ENCODE measurements at places on chromosomes 3 and 15.

GRCh38 chr15:92803852-92804609 lies 96.1 kb upstream of the CHD2 start:
- peak; percentile 81 for DNase-seq

- no peak for DNase-seq
Observed at GRCh38 chr3:66215106-66215505, 5.7 kb upstream of the SLC25A26 start.

GRCh38 chr3:141181819-141182218 lies 49.8 kb upstream of the PXYLP1 start:
- DNase-seq = no peak

DNA sequence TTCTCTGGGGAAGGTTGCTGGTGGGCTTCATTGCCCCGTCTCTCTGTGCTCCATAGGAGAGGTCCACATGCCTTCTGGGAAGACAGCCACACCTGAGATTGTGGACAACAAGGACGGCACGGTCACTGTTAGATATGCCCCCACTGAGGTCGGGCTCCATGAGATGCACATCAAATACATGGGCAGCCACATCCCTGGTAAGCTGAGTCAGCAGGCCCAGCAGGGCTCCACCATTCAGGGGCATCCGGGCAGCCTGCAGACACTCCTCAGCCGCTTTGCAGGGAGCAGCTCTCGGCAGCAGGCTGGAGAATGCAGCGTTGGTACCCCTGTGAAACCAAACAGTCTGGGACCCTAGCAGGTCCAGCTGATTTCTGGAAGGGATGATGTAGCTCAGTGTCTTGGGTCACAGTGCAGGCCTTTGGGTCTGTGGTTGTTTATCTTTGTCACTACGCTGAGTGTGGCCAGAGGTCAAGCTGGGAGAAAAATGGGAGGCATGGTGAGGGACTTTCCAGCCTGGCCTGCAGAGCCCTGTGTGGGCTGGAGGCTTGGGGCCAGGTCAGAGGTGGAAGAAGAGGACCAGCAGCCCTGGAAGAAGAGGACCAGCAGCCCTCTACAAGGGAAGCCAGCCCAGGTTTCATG lies 67.2 kb downstream of the DNASE1L3 start:
- no peak for DNase-seq

GRCh38 chr15:40050788-40051470 lies 11.9 kb upstream of the SRP14 start:
- DNase-seq = peak; percentile 42

GRCh38 chr3:24336101-24336500 lies 158.5 kb downstream of the THRB start:
- DNase-seq = no peak

DNA sequence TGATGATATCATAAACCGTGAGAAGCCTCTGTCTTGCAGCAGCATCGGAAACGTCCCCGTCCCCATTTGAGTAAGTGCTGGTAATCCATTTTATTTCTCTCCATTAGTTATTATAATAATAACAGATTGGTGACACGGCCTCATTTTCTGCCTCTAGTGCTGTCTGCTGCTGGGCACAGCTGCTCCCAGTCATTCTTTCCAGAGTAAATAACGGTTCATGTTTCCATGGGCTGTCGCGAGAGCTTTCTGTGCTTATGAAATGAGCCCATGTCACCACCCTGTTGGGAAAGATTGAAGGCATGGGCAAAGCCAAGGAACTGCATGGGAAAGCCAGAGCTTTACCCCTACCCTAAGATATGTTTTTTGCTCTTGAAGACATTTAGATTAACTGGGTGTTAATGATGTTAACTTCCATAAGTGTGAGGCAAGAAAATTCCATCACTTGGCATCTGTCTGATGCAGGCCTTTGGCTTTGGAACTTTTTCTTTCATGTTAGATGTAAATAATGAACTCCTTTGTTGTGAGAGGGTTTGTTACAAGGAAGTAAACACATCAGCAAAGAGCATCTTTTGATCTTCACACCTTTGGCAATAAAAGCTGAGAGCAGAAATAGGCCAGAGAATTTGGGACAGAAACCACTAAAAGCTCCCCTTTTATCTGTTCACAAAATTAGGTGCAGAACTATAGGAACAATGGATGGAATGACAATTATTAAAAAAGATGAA lies 141.8 kb downstream of the FILIP1L start:
- no peak for DNase-seq

GRCh38 chr3:15470849-15471248 lies 43.5 kb downstream of the EAF1 start:
- no peak for DNase-seq

DNA sequence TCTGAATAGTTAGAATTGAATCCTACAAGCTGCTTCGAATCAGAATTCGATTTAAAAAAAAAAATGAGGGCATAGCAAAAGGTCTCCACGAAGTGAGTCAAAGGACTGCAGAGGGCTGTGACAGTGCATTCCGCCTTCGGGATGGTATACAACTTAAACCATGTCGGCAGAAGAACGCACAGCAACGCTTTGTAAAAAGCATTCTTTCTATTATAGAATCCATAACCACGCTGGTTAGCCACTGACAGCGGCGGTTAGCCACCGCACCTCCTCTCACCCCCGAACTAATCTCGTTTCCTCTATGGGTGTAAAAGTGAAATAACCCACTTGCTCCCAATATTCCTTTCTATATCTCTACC lies 664 bp upstream of the PIK3CA start:
- peak; percentile 46 for DNase-seq

DNA sequence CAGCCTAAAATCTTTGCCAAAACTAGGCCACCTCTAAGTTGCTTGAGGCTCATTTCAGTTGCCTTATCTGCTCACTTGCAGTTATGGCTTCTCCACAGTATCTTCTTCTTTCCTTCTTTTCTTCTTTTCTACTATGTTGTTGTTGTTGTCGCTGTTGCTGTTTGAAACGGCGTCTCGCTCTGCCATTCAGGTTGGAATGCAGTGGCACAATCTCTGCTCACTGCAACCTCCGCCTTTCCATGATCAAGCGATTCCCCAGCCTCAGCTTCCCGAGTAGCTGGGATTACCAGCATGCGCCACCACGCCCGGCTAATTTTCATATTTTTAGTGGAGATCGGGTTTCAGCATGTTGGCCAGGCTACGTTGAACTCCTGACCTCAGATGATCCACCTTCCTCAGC lies 210.8 kb upstream of the NR2F2 start:
- DNase-seq = peak; percentile 44

- DNase-seq = no peak
Observed at GRCh38 chr3:71689291-71689690, 35.9 kb downstream of the EIF4E3 start.

DNA sequence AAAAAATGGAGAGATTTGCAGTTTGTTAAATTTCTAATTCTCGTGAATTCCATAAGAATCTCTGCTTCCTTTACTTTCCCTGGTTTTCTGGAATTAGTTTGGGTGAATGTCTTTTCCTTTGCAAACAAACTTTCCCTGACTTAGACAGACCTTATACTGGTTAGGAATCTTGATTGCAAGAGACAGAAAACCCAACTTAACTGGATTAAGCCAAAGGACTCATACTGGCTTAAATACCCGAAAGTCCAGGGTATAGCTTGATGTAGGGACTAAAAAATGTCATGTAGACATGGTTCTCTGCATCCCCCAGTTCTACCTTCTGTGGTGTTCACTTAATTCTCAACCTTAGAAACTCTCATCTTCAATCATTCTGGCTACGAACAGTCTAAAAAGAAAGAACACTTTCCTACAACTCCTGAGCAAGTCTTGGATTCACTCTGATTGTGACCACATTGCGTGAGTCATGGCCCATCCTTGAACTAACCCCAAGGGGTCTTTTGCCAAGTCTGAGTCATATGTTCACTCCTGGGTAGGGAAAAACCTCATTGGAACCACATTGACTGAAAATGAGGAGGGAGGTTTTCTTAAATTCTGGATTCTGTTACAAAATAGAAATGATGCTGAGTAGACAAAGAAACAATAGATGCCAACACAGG lies 136.0 kb upstream of the DAZL start:
- no peak for DNase-seq

GRCh38 chr3:106624154-106624553 lies 753.1 kb upstream of the CCDC54 start:
- DNase-seq = no peak

- peak; percentile 46 for DNase-seq
Observed at GRCh38 chr3:123026565-123027291, 835 bp downstream of the SEMA5B start.

GRCh38 chr15:56667517-56667916 lies 65.8 kb downstream of the ZNF280D start:
- DNase-seq = no peak

DNA sequence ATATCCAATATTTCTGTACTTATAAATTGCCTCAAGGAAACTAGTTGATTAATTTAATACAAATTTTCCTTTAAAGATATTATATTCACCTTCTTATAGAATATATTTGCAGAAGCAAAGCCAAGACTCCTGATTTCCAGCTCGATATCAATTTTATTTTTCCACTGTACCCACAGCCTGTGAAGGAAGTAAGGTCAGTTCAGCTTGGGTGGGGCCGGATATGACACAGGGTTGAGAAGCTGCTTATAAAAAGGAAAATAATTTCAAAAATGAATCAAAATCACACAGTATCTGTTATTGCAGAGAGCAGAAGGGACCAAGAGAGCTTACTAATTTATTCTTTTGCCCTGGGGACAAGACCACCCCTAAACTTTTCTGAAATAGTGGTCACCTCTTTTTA lies 491.4 kb downstream of the TUSC7 start:
- DNase-seq = no peak

- peak; percentile 19 for DNase-seq
Observed at GRCh38 chr3:126558336-126559071, at the start of gene C3orf22. TSS of gene C3orf22 (minus strand) at chr3:126558932. CDS start at chr3:126553390, 5,542 bp downstream.

DNA sequence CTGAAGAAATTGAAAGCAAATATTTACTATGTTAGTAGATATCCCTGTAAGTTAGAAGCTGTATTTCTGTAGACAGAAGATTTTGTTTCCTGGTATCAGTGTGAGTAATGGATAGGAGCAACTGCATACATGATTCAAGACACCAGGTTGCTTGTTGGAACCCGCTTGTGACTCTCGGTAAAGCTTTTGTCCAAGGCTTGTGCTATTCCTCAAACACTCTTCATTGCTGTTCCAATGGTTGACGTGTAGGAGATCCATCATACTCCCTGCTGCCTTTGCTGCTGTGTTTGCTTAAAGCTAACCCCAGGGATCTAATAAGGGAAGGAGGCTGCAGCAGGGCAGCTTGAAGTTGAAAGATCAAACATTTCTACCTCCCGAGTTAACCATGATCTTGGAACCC lies 160.1 kb downstream of the RSRC1 start:
- no peak for DNase-seq

- DNase-seq = no peak
Observed at GRCh38 chr3:190345027-190345821, 23.0 kb upstream of the CLDN1 start.

DNA sequence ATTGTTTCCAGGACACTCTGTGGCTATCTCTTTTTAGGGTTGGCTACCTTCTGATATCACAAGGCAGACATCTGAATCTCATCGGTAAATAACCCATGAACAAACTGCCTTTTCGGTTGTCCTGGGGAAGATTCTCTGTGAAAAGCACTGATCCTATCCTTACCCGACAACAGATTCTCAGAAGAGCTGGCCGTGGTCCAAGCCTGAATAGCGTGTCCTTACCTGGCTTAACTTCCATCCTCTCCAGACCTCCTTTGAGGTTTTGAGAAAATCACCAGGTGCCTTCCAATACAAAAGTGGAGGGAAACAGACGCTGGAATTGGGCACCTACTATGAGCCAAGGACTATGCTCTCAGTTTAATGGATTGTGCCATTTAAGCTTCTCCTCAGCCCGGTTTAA lies 87.4 kb upstream of the ARHGEF3 start:
- DNase-seq = no peak

DNA sequence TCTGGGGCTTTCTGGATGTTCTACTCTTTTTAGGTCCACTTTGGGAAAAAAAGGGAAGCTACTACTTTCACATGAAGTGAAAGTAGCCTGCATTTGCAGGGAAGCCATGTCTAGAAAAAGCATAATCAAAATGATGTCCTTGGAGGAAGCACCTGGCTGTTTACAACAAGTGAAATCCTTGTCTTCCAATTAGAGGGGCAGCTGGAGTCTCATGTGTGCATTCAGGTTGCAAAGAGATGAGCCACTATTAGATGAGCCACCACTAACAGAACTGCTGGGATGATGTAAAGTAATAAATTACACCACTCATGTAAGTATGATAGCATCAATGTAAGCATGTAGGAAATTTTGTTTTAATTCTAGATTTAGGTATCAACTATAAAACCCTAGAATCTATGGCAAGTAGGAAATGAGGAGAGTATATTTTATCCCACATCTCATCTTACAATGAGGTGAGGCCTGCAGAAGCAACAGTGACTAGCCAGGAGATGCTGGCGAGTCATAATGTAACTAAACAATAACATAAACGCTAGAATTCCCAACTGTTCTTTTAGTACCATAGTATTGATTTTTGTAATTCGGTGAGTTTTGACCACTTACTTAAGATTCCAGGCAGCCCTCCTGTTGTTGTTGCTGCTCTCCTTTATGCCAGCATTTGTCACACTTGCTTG lies 75.9 kb downstream of the TMEM108 start:
- no peak for DNase-seq

- DNase-seq = no peak
Observed at GRCh38 chr3:12968541-12968940, 104.7 kb downstream of the IQSEC1 start.
